ENCODE measurements at places on chromosomes 4 and X.

- DNase-seq: no peak
Observed at GRCh38 chr4:12207396-12207795, 778.7 kb upstream of the HS3ST1 start.

DNA sequence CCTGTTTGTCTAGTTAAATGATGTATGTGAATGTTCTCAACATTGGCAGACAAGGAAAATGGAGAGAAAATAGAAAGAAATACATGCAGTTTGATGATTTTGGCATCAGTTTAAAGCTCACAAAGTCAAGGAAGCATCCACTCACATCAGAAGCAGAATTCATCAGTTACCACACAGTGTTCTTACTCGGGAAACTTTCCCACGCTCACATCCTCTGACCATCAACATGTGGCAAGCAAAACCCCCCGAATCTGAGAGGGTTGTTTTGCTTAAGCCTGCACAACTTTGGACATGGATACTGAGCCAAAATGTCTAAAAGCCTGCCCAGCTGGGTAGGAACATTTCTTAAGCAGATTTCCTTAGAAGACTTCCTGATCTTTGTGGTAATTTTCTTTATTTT, 407.6 kb downstream of the ANKRD50 start:
- no peak for DNase-seq

GRCh38 chrX:155086202-155086840, 15.0 kb downstream of the BRCC3 start:
- DNase-seq: peak; percentile 15

DNA sequence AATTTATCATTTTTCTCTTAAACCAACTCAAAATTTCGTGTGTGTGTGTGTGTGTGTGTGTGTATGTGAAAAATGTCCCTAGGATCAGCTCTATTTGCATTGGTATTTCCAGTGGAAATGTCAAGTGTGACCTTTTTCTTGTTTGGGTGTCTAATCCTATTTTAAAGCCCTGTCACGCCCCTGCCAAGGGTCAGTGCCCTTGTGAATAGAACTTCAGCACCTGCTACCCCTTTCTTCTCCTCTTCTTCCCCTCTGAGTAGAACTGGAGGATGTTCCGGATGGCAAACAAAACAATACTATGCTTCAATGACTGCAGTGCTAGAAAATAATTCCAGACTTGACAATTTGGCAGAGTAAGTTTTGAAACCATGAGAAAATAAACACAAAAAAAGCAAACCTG, 67.3 kb downstream of the SPRY1 start:
- no peak for DNase-seq
